ENCODE measurements at places on chromosomes 1 and 21. TPM values are rescaled to one million over a fixed set of nuclear protein-coding genes. Genes with fewer than 3 reads are reported as not detected.

C1orf141 gene
- 0.25 TPM for total RNA-seq

FCN3 gene
- total RNA-seq = 0.25 TPM

ITGB2 gene
- total RNA-seq = 3.4 TPM

RNF220 gene
- 46.5 TPM for total RNA-seq

TRAF5 gene
- 13.3 TPM for total RNA-seq

CRP gene
- total RNA-seq = not detected

S100A14 gene
- 0.25 TPM for total RNA-seq

CELA2B gene
- total RNA-seq = not detected

ADAMTS4 gene
- total RNA-seq = 0.49 TPM

HSD3B1 gene
- total RNA-seq = not detected

APCS gene
- not detected for total RNA-seq

DFFB gene
- total RNA-seq = 10.3 TPM

CRYBG2 gene
- total RNA-seq = 1.5 TPM

SYNJ1 gene
- 19.7 TPM for total RNA-seq

SLFNL1 gene
- total RNA-seq = 0.49 TPM

PRKAA2 gene
- total RNA-seq = 29.5 TPM

TMPRSS15 gene
- total RNA-seq = under 0.01 TPM

HSD3B2 gene
- not detected for total RNA-seq

PCBP3 gene
- 2.7 TPM for total RNA-seq

ANXA9 gene
- total RNA-seq = not detected

CD84 gene
- 2.2 TPM for total RNA-seq

PRDM16 gene
- 5.9 TPM for total RNA-seq

GNAT2 gene
- total RNA-seq = not detected

AIRE gene
- total RNA-seq = under 0.01 TPM

CR1L gene
- total RNA-seq = not detected

RIMS3 gene
- total RNA-seq = 20.4 TPM

DEPDC1 gene
- total RNA-seq = 2.0 TPM

FAM3B gene
- total RNA-seq = not detected

MAGOH gene
- 15.5 TPM for total RNA-seq

SLC9C2 gene
- 1.2 TPM for total RNA-seq

MRPL20 gene
- total RNA-seq = 38.1 TPM

HHIPL2 gene
- total RNA-seq = 0.25 TPM

AQP10 gene
- total RNA-seq = not detected

EFCAB7 gene
- total RNA-seq = 41.8 TPM

RHD gene
- total RNA-seq = 0.25 TPM

OR14A2 gene
- total RNA-seq = not detected

BEND5 gene
- total RNA-seq = 12.0 TPM

GPR52 gene
- 1.7 TPM for total RNA-seq

XKR8 gene
- 2.5 TPM for total RNA-seq

RBP7 gene
- not detected for total RNA-seq

C4BPA gene
- total RNA-seq = not detected

MFAP2 gene
- total RNA-seq = 5.9 TPM

FALEC gene
- not detected for total RNA-seq

CENPL gene
- 12.8 TPM for total RNA-seq

Measured in temporal lobe (tissue), 4 donors.